ENCODE measurements at places on chromosomes 7 and 10. TPM values are rescaled to one million over a fixed set of nuclear protein-coding genes. Genes with fewer than 3 reads are reported as not detected.

Gene ADRB1
- total RNA-seq = 3.2 TPM

Gene PSMC2
- 153 TPM for total RNA-seq

Gene ERVW-1
- total RNA-seq = not detected

Gene CRYGN
- total RNA-seq = 1.4 TPM

Gene EBF3
- total RNA-seq = 14.3 TPM

Gene ANKRD22
- 0.17 TPM for total RNA-seq

Gene GSDME
- total RNA-seq = 12.0 TPM

Gene MLXIPL
- 1.5 TPM for total RNA-seq

Gene HOXA13
- total RNA-seq = not detected

Gene TRPV5
- total RNA-seq = not detected

Gene GHRHR
- total RNA-seq = 4.4 TPM

Gene OR2A5
- under 0.01 TPM for total RNA-seq

Gene IRF5
- 5.0 TPM for total RNA-seq

Gene TMEM236
- total RNA-seq = 0.44 TPM
